SHP77 treated with DMSO at 0.1 percent for 48 hours (cell line): ENCODE measurements at places on chromosomes 3 and 15.

- no peak for DNase-seq
Measured at GRCh38 chr15:100192097-100193080, 149.4 kb downstream of the ADAMTS17 start.

- DNase-seq = no peak
Measured at GRCh38 chr3:45994419-45995235, 997 bp downstream of the FYCO1 start.

GRCh38 chr3:30513374-30514152, 92.8 kb upstream of the TGFBR2 start:
- no peak for DNase-seq

GRCh38 chr3:179016979-179017670, 54.5 kb downstream of the ZMAT3 start:
- DNase-seq = no peak

- no peak for DNase-seq
Measured at GRCh38 chr3:175007306-175007705, 148.2 kb downstream of the NAALADL2 start.

DNA sequence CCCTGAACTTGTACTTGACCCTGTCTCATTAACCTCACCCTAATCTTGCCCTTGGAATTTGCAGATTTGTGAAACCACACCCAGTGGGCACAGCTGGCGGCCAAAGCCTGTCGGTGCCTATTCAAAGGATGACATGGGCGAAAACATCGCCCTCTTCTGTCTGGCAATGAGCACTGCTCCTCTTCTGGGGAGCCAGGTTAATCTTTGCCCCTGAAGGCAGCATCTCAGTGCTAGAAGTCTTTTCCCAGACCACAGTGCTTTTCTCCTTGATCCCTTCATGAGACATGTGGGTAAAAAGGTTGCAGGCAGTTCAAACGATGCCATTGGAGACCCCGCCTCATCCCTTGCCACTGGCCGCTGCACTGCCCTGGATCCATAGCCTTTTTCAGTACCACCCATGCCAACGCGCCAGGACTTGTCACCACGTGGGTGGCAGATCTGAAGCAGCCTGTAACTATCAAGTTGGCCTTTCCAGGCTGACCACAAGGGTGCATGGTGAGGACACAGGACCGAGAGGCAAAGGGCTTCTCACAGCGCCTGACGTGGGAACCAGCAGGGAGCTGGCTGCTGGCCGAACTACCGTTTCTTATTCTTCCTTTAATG, 6.5 kb upstream of the DNASE1L3 start:
- DNase-seq = peak; percentile 64

- DNase-seq = no peak
Measured at GRCh38 chr3:62898530-62899496, 23.6 kb upstream of the CADPS start.

DNA sequence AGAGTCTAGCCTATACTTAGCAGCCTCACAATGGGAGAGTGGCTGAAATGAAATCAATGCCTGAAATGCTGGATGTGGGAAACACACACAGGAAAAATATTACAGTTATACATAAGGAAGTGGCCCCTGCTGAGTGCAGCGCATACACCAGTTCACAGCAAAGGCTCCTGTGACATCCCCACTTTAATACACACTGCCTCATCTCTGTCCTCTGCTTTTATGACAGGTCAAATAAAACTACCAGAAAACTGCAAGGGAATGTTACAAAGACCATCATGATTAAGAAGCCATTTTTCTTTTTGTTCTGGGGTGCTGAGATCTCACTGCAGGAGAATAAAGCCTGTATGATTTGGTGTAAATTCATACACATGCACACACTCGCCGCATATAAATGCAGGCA, 214.3 kb downstream of the ARRDC4 start:
- DNase-seq = no peak
